ENCODE measurements at places on chromosomes 16 and 17.

GRCh38 chr17:49464049-49464448 is 31.0 kb upstream of the NGFR start:
- no peak for DNase-seq

- DNase-seq: no peak
These were observed 417.2 kb downstream of the HS3ST4 start for GRCh38 chr16:26108836-26109505.

- DNase-seq: peak; percentile 96
These were observed 1.1 kb downstream of the ANKRD11 start for GRCh38 chr16:89489040-89489897.

DNA sequence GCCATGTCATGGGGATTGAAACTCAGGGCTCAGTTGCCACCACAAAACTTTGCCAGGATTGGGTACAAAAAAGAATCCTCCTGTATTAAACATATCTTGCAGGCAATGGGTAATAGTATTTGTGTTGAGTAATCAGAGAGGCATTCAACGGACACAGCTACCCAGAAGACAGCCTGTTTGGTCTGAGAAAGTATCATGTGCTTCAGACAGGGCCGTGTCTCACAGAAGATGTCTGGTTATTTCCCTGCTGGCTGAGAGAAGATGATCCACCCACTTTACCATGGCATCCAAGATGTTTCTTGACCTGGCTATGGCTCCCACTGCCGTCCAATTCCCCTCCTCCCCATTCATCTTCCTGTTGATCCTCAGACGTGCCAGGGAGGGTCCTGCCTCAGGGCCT is 304.3 kb upstream of the XYLT1 start:
- peak; percentile 34 for DNase-seq

- no peak for DNase-seq
These were observed 36.6 kb downstream of the FAM20A start for GRCh38 chr17:68564415-68565111.

Measured in fibroblast of mammary gland (primary cell).